ENCODE measurements at places on chromosomes 3 and 15.

- DNase-seq, result no peak
These were observed 257.7 kb upstream of the UBE2E1 start for GRCh38 chr3:23547905-23548650.

DNA sequence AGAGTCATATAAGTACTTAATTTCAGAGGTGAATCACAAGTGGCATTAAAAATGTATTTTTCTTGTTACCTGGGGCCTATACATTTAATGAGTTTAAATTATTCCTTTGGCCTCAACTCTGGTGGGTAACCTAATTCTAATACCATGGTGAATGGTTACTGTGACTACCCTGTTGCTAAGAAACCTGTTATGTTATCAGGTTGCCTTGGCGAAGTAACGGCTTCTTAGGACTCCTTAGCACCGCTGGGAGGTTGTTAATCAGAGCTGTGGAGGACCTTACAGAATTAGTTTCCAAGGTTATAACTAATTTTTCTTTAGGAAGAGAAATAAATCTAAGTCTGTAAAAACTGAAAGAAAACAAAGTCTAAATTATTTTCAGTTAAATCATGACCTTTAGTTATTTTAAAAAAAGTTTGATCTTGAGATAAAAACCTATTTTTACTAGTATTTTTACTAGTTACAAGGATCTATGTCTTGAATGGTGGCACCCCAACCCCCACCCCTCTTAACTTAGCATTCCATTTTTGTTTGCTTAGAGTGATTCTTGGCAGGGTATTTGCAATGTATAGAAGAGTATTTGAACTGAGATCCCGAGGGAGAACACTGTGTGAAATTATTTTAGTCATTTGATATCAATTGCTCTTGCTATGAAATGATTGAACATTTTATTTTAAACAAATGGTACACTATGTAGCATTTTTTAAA lies 155.5 kb downstream of the FNDC3B start:
- DNase-seq, result no peak

DNA sequence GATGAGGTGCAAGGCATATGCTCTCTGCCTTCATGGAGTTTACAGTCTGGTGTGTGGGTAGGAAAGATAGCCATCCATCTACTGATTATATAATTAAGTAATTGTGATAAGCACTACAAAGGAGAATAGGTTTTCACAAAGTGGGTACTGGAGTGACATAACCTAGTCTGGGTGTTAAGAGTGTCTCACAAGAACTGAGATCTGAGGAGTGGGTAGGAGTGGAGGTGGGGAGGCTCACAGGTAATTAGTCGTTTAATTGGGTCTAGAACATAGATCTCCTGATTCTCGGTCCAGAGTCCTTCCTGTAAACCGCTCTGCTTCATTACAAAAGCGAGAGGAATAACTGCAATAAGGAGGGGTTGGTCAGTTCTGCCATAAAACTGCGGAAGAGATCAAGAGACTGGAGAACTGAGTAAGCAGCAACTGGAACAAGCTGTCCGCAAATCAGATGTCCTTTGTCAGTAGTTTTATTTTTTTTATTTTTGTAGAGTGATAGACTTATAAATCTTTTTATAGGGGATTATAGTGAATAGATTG lies 2.2 kb downstream of the NEO1 start:
- DNase-seq, result no peak

DNA sequence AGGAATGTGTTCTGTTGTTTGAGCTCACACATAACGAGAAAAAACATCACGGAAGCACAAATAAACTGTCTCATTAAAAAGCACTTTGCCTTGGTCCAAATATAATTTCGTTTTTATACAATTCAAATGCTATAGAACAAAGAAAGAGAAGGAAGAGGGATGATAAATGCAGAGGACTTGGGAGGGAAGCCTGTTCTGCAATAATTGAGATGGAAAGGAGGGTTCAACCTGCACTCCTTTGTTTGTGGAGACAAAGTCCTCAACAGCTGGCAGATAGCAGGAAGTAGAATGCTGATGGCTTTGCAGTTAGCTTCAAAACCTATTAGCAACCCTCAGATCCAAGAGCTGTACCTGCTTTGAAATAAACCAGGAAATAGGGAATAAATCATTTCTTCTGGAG lies 1010.8 kb downstream of the FHIT start:
- no peak for DNase-seq

GRCh38 chr3:170603770-170604510 lies 18.1 kb upstream of the SLC7A14 start:
- no peak for DNase-seq

- DNase-seq, result no peak
These were observed 10.1 kb downstream of the SLC51B start for GRCh38 chr15:65055201-65055870.

DNA sequence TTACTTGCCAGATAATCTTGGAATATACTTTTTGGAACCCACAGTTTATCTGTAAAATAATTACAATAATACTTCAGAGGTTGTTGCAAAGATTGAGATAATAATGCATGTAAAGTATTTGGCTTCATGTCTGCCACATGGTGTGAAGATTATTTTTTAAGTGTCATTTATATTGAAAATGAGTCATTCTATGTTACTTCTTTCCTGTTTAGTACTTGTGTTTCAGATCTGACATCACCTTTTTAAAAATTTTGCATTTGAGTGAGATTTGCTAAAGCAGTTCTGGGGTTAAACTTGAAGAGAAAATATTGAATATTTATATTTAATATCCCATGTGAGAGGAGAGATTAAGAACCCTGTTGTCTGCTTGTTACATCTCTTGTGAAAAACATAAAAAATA lies 31.2 kb downstream of the IQGAP1 start:
- DNase-seq, result no peak

DNA sequence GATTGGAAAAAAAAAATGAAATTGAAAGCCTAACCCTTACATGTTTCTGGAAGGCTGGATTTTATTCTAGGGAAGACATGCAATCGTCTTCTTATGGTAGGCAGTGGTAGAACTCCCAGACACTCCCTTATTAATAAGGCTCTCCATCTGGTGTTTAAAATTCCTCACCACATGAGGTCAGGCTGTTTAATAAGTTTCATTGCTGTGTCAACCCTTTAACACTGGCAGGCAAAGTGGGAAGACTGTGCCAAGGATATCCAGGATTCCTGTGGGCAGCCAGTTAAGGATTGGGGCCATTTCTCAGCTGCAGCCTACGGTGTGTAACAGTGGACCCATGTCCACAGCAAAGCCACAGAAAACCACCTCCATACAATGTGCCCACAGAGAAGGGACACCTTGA lies 225.5 kb upstream of the CHRM5 start:
- no peak for DNase-seq

DNA sequence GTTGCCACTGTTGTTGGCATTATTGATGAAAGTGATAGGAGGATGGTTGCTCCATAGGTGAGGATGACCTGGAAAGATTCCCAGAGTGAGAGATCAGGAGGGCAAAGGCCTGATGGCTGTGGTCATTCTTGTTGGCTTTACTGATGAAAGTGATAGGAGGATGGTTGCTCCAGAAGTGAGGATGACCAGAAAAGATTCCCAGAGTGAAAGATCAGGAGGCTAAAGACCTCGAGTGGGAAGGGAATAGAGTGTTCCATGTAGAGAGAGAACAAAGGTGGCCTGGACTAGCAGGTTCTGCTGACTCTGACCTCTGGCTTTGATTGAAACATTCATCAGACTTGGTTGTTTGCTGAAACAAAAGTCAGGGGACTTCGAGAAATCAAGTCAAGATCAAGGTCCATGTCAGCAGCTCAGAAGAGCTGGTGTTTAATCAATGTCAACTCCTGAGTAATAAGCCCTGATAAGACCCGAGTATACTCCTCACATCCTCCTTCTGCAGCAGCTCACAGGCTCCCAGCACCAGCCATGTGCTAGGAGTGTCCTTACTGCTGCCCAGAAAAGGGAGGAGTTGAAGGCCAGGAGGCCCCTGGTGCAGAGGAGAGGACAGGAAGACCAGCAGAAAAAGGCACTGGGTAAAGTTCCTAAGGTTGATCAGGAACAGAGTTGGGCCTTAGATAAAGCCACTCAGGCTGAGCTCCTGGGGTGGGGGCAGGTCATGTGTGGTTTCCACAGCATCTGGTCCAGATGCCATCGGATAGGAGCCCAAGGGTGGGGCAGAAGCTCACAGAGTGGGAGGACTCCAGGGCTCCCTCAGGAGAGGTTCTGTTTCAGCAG lies 19.9 kb downstream of the CYP8B1 start:
- DNase-seq, result no peak

- DNase-seq, result no peak
These were observed 29.7 kb downstream of the ZNF106 start for GRCh38 chr15:42461261-42461660.

- DNase-seq, result peak; percentile 55
These were observed at the start of gene LCTL for GRCh38 chr15:66565741-66566144. Gene LCTL, minus strand, starts transcription at chr15:66565998. Its CDS starts 633 bp downstream, at chr15:66565365.

- no peak for DNase-seq
These were observed 109.9 kb downstream of the IQSEC1 start for GRCh38 chr3:12963231-12963896.

GRCh38 chr3:79362571-79363270 lies 405.1 kb downstream of the ROBO1 start:
- no peak for DNase-seq
